ENCODE measurements at places on chromosomes 1 and 21. TPM values are rescaled to one million over a fixed set of nuclear protein-coding genes. Genes with fewer than 3 reads are reported as not detected.

LCE1F gene
- total RNA-seq = not detected

S100A7A gene
- not detected for total RNA-seq

PDC gene
- total RNA-seq = 0.28 TPM

TMEM82 gene
- not detected for total RNA-seq

CRYAA gene
- not detected for total RNA-seq

LRRC39 gene
- 0.46 TPM for total RNA-seq

Data from smooth muscle cell of bladder (primary cell).